ENCODE measurements at places on chromosomes 5 and 9.

DNA sequence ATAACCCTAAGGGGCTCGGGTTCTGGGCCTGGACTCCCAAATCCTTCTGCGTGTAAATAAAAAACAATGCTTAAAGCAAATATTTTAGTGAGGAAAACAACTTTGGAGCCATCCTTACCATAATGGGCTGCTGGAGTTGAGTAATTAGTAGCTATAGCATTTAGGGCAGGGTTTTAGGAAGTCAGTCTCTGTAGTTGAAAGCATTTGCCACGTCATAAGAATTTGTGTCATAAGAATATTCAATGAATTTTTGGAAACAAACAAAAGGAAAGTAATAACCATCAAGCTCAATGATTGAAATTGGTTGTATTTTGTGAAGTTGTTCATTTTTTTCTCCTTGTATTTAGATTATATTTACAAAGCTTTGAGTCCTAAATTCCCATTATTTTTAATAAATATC lies 114.8 kb upstream of the ELL2 start:
- DNase-seq, result no peak

DNA sequence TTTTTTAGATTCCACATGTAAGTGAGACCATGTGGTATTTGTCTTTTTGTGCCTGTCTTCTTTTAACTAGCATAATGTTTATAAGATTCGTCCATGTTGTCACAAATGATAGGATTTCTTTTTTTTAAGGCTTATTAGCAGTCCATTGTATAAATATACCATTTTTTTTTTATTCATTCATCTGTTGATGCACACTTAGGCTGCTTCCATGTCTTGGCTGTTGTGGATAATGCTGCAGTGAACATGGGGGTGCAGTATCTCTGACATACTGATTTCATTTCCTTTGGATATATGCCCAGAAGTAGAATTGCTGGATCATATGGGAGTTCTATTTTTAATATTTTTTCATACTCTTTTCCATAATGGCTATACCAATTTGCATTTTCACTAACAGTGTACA lies 48.7 kb downstream of the KIAA1958 start:
- DNase-seq, result no peak

GRCh38 chr9:128836509-128837145 lies 7.0 kb upstream of the SPOUT1 start:
- DNase-seq, result no peak

GRCh38 chr9:2344436-2344835 lies 277.2 kb upstream of the VLDLR start:
- no peak for DNase-seq

DNA sequence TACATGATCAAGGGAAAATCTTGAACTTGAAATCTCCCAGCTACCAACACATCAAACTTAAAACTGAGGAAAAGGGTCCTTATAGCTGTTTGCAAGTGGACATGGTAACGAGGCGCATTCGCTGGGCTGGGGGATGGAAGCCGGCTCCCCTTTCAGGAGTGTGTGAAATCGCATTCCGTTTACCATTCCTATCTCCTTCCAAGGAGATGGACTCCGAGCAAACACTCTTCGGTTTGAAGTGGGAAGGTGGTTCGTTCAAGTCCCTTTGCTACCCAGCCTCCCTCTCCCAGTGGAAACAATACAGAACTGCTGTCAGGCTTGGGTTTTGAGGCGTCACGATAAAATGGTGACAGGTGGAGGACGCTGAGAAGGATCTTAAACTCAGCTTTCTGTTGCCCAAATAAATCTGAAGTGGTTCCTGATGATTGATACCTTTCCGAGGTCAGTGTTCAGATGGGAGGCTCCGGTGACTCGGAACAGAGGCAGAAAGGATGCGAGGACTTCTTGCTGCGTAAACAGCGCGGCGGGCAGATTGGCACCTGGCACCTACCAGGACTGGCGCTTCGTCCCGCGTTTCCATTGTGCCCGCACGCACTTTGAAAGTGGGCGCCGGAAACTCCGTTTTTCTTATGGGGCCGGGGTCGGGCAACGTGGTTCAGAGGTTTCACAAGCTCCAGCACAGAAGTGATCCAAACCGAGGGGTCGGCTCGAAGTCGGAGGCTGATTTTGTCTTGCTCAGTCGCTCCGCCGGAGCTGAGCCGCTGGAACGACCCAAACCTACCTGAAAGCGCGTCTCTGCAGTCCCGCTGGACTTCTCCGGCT lies 7.0 kb downstream of the MSX2 start:
- no peak for DNase-seq

DNA sequence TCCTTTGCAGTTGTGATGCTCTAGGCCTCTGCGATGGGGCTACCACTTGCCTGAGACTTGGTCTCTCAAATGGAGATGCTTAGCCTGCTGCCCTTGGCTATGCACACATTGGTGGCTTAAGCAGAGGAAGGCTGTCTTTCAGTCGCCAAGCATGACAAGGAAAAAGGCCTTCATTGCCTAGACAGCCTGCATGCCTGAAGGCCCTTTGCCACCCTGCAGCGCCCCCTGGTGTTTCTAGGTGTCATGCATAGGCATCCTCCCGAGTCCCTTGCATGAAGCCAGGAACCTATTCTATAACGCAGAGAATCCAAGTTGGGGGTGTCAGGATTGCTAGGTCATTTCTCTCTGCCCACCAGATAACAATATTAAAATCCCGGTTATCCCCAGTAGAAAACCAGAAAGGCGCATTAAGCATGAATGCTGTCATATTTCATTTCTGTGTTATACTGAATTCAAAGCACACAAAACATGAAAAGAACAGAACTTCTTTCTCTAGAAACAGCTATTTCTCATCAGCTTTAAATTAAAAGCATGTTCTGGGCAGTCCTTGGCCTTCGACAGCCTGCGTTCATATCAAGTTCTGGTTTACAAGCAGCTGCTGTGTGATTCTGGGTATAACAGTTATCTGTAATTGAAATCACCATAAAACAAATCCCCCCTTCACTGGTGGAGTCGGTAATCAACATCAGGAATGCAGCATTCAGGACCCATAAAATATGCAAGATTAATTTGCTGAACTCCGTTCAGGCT lies 59.7 kb upstream of the TRPC7 start:
- peak; percentile 59 for DNase-seq

GRCh38 chr5:41412496-41412895 lies 97.9 kb downstream of the PLCXD3 start:
- DNase-seq, result no peak

DNA sequence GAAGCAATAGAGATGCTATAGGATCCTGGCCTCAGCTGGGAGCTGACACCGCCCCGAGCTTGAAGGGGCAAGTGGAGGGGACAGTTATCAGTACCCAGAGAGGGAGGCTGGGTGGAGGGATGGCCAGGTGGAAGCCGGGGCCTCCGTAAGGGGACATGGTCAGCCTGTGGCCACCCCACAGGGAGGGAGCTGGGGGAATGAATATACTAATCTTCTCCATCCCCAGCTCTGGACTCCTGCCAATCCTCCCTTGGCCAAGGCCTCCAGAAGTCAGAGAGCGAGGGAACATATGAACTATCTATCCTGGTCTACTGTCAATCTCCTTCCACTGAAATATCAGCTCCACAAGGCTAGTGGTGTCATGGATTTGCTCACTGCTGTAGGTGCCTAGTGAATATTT lies 109.3 kb downstream of the BOD1 start:
- no peak for DNase-seq

- DNase-seq, result no peak
These were observed 44.9 kb upstream of the SHC3 start for GRCh38 chr9:89223396-89223977.

DNA sequence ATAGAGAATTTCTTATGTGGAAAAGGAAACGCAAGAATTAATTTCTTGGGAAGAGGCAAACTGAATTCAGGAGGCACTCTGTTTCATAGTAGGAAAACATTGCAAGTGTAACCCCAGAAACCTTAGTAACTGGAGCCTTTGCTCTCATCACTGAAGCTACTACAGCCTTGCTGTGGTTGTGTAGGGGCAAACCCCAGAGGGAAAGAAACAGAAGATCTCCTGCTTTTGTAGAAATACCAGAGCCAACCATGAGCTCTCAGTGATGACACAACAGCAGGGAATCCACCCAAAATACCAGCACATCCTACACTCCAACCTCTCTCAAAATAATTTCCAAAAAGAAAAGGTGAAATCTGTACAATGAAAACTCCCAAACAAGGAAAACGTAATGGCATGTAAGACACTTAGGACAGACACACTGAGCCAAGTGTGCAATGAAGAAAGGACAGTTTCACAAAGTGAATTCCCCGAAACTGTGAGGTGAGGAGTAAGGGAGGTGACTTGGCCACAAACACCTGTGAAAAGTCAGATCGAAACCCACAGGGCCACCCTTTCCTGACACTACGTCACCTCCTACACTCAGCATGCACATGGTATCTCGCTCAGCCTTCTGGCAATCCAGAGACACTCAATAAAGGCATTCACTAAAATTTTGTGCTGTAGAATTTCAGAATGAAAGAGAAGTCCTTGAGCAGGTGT lies 8.5 kb upstream of the ACSL6 start:
- no peak for DNase-seq

- DNase-seq, result no peak
These were observed 72.3 kb downstream of the DROSHA start for GRCh38 chr5:31459594-31459993.

GRCh38 chr9:107487521-107488374 lies 1.8 kb downstream of the KLF4 start:
- peak; percentile 80 for DNase-seq

- no peak for DNase-seq
These were observed 12.4 kb downstream of the NACC2 start for GRCh38 chr9:136082496-136083361.

DNA sequence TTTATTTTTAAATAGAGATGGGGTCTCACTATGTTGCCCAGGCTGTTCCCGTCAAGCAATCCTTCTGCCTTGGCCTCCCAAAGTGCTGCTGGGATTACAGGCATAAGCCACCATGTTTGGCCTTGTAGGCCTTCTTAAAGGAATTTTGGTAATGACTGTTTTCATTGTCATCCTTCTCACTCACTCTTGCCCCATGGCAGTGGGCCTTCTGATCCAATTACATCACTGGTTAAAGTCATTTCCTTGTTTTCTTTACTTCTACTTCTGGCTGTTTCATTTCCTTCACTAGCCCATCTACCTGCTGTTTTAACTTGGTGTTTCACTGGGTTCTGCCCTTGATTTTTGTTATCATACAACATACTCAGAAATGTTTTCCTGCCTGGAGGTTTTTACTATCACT lies 20.1 kb upstream of the NIM1K start:
- no peak for DNase-seq

- no peak for DNase-seq
These were observed 197.0 kb downstream of the AOPEP start for GRCh38 chr9:94923326-94924089.

- no peak for DNase-seq
These were observed 60.1 kb upstream of the NMUR2 start for GRCh38 chr5:152465140-152465539.

- no peak for DNase-seq
These were observed 30.1 kb downstream of the GSN start for GRCh38 chr9:121298016-121298538.

DNA sequence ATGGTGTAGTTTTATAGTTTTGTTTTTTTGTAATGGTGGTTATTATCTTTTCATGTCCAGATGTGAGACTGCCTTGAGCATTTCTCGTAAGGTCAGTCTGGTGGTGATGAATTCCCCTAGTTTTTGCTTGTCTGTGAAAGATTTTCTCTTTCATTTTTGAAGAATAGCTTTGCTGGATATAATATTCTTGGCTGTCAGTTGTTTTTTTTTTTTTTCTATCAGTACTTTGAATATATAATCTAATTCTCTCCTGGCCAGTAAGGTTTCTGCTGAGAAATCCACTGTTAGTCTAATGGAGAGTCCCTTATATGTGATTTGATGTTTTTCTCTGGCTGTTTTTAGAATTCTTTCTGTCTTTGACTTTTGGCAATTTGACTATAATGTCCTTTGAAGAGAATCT lies 106.9 kb downstream of the CARTPT start:
- DNase-seq, result no peak

DNA sequence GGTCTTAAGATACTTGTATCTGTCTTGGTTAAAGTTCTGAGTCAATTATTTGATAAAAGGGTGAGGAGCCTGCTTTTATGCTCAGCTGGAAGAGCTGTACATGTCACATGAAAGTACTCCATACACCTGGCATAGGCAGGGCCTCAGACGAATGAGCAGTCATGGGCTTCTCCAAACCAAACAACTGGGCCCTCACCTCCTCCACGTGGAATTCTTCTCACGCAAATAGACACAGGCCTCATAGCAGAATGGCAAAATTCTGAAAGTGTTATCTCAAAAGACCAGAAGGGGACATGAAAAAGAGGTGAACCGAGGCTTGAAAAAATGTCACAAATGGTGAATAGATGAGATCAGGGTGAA lies 48.6 kb downstream of the FAM240B start:
- DNase-seq, result no peak

DNA sequence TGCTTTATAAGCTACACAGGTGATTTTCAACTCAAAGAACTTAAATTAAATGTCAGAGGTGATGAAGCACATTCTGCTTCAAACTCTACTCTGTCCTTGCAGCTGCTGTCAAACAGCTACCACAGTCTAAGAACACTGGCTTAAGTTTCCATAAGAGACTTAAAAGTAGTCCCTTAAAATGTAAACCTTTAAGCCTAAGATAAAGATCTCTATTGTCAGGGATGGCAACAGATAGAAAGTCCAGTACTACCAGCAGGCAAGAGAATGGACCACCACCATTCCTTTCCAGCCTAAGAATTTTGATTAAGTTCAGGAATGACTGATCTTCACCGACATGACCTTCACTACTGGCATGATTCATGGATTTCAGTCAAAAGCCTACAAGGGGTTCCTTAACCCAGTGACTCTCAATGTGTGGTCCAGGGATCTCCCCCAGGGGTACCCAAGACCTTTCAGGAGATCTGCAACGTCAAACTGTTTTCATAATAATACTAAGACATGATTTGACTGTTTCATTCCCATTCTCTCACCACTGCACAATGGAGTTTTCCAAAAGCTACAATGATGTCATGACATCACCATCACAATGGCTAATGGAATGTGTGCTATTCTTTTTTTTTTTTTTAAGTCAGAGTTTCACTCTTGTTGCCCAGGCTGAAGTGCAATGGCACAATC lies 41.1 kb upstream of the PLPP6 start:
- no peak for DNase-seq

- no peak for DNase-seq
These were observed 299.7 kb downstream of the CWC27 start for GRCh38 chr5:65068410-65068809.

DNA sequence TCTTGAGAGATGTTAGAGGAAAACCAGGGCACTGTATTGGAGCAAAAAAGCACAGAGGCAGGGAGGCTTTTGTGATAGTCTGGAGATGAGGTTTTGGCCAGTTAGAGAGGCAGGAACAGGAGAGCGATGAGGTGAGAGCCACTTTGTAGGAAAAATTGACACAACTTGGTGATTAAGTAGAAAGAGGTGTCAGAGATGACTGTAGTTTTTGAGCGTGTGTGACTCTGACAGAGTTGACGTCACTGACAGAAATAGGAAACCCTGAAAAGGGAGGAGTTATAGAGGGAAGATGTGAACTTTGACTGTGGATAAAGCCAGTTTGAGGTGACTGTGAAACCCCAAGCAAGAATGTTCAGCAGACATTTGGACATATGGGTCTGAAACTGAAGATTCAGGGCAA lies 15.7 kb downstream of the NFX1 start:
- DNase-seq, result no peak

DNA sequence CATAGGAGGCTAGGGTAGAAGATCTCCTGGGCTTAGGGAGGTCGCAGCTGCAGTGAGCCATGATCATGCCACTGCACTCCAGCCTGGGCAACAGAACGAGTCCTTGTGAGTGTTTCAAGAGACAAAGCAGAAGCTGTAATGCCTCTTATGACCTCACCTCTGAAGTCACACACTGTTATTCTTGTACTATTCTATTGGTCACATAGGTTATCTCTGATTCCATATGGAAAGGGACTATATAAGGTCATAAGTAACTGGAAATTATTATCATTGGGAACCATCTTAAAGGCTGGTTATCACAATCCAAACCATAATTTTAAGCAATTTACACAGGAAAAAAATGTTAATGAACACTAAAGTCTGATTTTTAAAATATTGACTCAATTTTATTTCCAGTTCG lies 17.9 kb upstream of the AFF4 start:
- no peak for DNase-seq
